Stimulated activated CD4-positive, alpha-beta T cell treated with anti-CD3 and anti-CD28 coated beads, Interleukin-4, amount 100 ng/mL, for 4 hours (primary cell): ENCODE measurements at places on chromosomes 7 and 10.

- DNase-seq, result no peak
Measured at GRCh38 chr7:151779678-151780077, 97.2 kb downstream of the PRKAG2 start.

DNA sequence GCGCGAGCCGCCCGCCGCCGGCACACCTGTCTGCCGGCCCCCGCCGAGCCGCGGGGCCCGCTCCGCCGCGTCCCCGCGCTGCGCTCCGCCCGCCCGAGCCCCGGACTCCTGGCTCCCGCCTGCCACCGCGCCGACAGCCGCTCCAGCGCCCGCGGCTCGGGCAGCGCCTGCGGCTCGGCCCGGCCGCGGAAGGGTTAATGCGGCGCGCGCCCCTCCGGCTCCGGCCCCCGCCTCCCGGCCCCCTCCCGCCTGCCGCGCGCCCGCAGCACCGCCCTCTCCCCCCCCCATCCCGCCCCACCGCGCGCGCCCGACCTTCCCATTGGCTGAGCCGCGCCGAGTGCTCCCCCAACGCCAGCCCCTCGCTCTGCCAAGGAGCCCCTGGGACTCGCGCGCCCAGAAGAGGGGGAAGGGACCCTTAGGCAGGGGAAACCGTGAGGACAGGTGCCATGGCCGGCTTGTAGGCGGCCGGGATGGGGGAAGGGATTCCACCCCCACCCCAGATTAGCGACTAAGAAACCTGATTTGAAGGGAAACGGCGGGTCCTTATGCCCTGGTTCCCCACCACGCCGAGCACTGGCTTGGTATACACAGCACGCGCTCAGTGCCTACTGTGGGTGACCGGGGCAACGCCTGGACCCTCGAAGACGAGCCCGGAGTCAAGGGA lies at the start of gene KCNH2:
Gene KCNH2, minus strand, starts transcription at position 196 of the 664 bp plus-strand sequence. CDS start 408 bp downstream, outside the sequence.
- DNase-seq, result peak; percentile 46

DNA sequence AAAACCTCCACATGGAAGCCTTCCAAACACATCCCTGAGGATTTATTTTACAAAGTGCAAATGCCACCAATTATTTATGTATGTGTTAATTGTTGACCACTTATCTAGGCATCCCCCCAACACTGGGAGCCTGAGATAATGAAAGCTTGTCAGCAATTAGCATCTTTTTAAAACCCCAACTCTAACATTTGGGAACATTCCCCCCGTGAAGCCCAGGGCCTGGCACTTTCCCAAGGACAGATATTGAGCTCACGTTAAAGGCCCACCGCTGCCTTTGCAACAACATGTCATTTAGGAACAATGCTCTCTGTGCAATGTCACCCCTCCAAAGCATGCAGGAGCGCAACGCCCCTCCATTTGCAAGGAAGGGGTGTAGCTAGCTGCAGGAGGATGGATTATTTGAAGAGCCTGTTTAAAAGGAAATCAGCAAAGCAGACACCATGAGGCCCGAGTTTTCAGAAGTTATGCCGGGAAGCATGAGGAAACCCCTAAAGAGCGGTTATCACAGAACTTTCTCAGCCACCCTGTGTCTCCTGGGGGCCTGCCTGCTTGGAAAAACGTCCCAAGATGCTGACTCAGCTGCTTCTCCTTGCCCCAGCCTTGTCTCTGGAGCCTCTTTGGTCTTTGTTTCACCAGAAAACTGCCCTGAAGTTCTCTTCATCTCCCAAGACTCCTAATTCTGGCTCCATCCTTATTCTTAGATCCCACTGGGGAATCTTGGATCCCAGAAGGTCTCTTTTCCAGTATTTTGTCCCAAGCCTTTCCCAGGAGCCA lies 444.1 kb downstream of the GRID1 start:
- DNase-seq, result no peak

DNA sequence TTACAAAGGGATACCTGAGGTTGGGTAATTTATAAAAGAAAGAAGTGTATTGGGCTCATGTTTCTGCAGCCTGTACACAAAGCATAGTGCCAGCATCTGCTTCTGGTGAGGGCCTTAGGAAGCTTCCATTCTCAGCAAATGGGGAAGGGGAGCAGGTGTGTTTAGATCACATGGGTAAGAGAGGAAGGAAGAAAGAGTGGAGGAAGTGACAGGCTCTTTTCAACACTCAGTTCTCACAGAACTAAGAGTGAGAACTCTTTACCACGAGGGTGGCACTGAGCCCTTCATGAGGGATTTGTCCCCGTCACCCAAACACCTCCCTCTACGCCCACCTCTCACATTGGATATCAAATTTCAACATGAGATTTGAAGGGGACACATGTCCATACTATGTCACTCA lies 506 bp upstream of the FAM170B start:
- DNase-seq, result no peak

- no peak for DNase-seq
Measured at GRCh38 chr7:25646726-25647413, 418.6 kb upstream of the NPVF start.

GRCh38 chr10:50248062-50248461 lies 3.3 kb downstream of the ASAH2 start:
- no peak for DNase-seq

GRCh38 chr7:106175507-106175906 lies 63.4 kb upstream of the SYPL1 start:
- no peak for DNase-seq

DNA sequence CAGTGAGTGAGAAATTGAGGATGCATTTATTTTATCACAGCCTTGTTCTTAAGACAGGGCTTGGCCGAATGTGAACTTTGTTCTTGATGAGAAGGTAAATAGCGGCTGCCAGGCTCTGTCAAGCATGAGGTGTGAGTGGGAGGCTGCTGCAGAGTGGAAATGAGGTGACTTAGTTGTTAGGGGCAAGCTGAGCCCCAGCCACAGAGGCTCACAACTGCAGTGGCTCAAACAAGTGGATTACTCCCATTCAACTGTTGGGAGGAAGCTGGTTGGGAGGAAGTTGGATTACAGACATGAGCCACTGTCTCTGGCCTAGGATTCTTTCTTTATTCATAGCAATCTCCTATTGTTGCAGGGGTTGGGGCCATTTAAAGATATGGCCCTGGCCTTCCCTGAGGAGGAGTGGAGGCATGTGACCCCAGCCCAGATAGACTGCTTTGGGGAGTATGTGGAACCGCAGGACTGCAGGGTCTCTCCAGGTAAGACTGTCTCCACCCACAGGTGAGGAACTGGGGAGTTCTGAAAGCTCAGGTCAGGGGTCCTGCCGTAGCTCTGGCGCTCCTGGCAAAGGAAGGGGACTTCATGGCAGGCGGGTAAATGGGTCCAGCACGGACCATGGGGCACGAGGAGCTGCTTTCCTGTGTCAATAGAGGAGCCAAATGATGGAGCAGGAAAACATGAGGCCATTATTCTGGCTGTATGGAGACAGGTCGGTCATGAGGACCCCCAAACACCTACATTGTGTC lies 7.1 kb downstream of the ZSCAN25 start:
- DNase-seq, result no peak

DNA sequence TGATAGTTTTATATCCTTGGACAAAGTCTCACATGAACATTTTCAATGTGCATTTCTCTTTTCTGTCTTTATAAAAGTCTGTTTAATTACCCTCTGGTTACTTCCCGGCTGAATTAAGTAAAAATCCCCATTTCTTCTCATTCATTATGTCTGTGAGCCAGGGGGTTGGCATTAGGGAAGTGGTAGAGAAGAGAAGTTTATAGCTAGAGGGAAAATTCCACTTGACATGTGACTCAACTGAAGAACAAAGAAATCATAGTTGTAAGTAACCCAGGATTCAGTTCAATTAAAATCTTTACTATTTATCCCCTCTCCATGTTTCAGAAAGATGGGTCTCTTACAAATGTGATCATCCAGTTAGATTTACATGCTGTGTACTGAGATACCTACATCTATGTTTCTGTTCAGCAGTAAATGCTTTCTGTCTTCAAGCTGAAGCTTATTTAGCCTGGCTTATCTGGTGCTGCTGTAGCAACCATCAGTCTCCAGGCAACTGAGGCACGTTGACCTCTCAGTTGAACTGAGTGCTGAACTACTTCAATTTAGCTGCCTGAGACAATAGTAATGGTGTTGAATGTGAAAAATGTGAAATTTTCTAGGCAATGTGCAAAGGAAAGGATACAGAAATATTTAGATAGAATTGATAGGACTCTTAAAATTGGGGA lies 181.6 kb downstream of the MLLT10 start:
- no peak for DNase-seq

- DNase-seq, result no peak
Measured at GRCh38 chr10:30436191-30436611, 2.2 kb downstream of the MAP3K8 start.

GRCh38 chr10:128274938-128275337 lies 148.7 kb upstream of the MKI67 start:
- no peak for DNase-seq

DNA sequence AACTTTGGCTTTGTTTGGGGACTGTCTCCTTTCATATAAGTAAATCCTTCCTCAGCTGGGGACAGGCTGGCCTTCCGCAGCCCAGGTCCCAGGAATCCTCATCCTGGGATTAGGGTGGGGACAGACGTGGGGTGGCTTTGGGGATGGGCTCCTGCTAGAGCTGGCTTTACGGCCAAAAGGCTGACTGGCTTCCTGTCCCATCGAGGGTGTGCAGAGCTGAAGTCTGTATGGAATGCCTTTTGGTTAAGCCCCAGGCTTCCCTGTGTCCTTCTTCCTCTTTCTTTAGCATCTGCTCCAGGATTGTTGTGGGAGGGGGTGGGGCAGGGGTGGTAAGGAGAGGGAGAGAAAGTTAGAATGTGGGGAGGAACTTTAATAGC lies 59.4 kb upstream of the AQP1 start:
- DNase-seq, result no peak

DNA sequence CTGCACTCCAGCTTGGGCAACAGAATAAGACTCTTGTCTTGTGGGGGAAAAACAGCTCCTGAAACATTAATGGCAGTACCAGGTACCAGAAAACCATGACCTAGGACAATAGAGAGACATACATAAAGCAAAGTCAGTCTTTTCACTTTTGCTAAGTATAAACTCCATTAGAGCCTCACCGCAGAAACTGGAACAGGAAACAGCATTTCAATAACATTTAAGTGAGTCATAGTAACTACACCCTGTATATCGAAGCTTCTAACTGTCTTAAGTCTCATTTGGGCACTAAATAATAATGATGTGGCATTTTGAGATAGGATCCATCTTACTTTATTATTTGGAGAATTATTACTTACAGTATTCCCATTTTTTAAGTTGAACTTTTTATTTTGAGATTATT lies 517.8 kb upstream of the CELF2 start:
- no peak for DNase-seq

DNA sequence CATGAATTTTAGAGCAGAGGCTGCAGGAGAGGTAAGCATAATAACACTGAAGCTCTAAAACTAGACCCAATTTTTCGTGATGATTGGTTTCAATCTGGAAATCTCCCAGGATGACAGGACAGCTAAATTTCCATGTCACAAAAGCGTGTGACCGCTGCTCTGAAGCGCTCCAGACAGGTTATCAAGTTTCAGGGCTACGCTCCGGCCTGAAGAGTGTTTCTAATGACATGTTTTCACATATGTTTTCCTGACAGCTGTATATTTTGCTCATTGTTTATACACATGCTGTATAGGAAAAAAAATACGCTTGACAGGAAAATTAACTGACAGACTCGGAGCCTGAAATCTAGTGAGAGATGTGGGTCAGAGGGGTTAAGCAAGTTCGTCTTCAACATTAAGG lies 219.8 kb upstream of the BMPER start:
- DNase-seq, result no peak

- DNase-seq, result no peak
Measured at GRCh38 chr7:55191926-55192692, 173.0 kb upstream of the LANCL2 start.

GRCh38 chr10:97723001-97723400 lies 9.5 kb downstream of the MARVELD1 start:
- DNase-seq, result no peak

DNA sequence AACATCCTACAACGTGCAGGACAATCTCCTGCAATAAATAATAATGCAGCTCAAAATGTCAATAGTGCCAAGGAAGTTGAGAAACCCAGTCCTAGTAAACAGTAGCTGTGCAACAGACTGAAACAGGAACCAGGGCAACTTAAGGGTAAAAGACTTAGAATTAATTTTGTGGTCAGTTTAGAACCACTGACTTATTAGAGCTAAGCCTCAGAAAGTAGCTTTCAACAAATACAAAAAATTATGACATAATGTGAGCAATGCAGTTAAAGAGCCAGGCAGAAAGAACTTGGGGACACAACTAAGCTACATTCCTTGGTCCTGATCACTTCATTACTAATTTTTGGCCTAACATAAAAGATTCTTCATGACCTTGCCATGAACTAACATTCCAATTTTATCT lies 195.4 kb downstream of the MACC1 start:
- DNase-seq, result no peak

DNA sequence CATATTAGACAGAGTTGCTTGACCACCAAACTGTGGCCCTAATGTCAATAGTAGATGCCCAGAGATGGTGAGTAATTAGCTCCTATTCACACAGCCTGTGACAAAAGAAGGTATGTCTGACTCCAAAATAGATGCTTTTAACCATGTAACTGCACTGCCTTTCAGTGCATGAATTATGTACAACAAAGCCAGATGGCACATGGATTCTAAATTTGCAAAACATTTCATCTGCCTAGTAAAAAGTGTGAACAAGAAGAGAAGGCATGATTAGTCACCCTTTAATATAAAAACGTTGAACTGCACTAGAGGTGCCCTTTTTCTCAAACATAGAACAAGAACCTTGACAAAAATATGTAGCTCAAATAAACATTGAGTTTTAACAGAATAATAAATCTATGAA lies 35.5 kb upstream of the PTPRZ1 start:
- no peak for DNase-seq

DNA sequence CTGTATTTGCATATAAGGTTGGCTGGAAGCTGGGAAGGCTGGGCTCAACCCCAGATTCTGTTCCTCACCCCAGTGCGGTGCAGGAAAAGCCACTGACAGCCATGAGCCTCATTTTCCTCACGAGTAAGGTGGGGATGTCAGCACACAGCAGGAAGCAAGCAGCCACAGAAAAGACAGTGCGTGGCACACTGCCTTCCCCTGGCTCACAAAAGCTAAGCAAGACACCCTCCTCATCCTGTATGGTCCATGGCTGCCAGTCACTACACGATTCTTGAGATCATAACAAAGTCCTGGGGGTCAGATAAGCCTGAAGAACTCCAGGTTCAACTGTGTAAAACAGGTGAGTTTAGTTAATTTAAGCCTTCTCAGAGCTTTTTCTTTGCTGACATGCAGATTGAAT lies 28.9 kb upstream of the DDC start:
- no peak for DNase-seq

DNA sequence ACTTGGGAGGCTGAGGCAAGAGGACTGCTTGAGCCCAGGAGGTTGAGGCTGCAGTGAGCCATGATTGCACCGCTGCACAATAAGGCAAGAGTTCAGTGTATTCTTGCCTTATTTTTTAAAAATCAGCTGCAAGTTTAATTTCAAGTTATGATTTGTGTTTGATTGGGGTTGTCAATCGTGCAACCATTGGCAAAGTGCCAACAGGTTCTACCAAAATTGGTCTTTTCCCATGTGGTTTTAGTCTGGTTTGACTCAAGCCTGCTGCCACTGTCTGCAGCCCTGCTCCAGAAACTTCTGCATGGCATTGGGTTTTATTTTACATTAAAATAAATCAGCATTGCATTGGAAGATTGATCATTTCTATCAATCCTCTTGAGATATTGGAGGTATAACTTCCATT lies 72.7 kb downstream of the PTPRE start:
- DNase-seq, result no peak

- no peak for DNase-seq
Measured at GRCh38 chr7:50853311-50853710, 70.6 kb upstream of the GRB10 start.
